ENCODE measurements at places on chromosomes 16 and 17.

- DNase-seq = no peak
Measured at GRCh38 chr16:13920510-13920818, 510 bp downstream of the ERCC4 start.

DNA sequence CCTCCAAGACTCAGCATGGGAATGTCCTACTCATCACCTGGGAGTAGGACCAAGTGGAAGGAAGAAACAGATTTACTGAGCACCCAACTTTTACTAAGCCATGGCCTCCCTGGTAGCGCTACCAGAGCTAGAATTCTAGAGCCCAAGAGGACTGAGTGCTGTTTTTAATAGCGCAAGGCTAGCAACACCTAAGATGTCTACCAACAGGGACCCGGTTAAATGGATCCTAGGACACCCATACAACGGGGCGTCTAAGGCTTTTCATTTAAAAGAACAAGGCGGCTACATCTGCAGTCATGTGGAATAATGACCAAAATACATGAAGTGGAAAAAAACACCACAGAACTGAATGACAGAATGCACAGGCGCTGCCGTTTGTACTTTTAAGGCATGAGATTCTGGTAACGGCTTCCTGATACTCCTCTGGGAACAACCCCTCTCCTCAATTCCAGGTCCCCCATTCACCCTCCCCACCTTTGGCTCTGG is 5.1 kb downstream of the GGA2 start:
- DNase-seq = no peak

DNA sequence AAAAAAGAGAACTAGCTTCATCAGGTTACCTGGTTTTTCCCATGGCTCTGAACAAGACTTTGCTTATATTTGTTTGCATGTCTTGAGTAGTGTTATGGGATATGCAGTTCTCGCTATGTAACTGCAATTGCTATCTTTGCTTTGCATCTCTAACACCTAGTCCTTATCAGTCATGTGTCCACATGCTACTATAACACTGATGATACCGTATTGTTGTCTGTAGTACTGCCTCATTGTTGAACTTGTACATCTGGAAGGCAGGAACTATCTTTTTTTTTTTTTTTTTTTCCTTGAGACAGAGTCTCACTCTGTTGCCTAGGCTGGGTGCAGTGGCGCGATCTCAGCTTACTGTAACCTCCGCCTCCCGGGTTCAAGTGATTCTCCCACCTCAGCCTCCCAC is 2.5 kb downstream of the PSME3 start:
- no peak for DNase-seq

DNA sequence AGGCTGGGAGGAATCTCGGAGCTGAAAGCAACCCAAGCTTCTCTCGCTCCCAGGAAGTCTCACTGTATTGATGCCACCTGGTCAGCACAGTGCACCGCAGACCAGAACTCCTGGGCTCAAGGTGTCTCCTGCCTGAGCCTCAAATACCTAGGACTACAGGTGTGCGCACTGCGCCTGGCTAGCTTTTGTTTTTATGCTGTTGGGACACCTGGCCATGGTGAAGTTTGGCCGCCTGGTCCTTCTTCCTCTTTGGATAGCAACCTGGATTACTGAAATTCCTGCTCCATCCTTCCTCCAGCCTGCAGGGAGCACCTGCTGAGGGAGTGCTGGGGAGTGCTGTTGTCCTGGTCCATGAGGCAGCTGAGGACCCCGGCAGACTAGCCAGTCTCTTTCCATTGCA is 56.6 kb downstream of the COTL1 start:
- DNase-seq = no peak

GRCh38 chr17:28917029-28917428 is 14.2 kb upstream of the DHRS13 start:
- no peak for DNase-seq

DNA sequence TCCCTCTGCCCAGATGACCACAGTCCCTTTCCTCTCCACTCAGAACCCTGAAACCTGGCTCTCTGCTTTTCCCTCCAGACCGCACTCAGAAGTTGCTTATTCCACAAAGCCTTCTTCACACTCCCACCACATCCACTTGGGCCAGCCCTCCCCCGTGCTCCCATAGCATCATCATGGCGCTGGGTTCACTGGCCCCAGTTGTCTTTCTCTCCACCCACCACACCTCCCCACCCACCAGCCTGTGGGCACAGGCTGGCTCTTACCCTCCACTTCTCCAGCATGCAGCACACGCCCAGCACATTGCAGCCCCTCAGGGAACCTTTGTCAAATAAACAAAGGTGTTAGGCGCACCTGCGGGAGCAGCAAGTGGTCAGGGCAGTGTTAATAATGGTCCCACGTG is 130.0 kb downstream of the KATNIP start:
- no peak for DNase-seq

DNA sequence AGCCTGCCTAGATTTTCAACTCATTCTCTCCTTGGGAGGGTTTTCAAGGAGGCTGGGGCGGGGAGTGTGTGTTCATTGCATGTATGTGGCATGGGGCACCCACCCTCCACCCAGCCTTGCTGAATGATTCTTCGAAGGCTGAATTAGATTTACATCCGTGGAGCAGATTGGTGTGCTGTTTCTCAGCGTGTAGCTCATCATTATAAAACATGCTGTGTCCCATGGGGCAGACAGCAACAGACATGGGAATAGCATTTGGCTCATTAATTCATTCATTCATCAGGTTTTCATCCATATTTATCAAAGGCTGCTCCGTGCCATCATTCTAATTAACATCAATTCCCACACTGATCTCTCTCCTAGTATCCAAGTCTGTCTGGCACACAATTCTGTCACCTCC is 10.6 kb upstream of the CD300A start:
- DNase-seq = no peak

GRCh38 chr16:4067262-4068001 is 48.8 kb downstream of the ADCY9 start:
- DNase-seq = no peak

- no peak for DNase-seq
Measured at GRCh38 chr17:49438436-49439278, 24.0 kb upstream of the PHB1 start.

DNA sequence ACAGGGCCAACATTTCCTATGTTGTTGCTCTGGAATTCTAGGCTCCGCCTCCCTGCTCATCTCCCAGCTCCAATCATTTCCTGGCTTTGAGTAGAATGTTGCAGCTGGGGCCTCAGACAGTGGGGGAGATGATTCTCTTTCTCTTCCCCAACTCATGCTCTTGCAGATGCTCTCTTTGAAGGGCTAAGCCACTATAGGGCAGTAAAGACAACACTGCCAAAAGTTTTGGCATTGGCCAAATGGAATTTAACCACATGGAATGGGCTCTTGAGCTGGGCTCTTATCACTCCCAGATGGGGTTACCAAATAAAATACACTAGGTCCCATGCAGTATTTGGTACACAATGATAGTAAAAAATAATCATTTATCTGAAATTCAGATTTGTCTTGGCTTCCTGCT is 19.6 kb upstream of the EFCAB13 start:
- DNase-seq = no peak

GRCh38 chr17:40352779-40353394 is 11.7 kb downstream of the GJD3 start:
- DNase-seq = no peak

GRCh38 chr17:74923538-74924249 is 379 bp upstream of the OTOP2 start:
- DNase-seq = peak; percentile 64

- DNase-seq = no peak
Measured at GRCh38 chr16:16009401-16009800, 60.0 kb downstream of the ABCC1 start.

DNA sequence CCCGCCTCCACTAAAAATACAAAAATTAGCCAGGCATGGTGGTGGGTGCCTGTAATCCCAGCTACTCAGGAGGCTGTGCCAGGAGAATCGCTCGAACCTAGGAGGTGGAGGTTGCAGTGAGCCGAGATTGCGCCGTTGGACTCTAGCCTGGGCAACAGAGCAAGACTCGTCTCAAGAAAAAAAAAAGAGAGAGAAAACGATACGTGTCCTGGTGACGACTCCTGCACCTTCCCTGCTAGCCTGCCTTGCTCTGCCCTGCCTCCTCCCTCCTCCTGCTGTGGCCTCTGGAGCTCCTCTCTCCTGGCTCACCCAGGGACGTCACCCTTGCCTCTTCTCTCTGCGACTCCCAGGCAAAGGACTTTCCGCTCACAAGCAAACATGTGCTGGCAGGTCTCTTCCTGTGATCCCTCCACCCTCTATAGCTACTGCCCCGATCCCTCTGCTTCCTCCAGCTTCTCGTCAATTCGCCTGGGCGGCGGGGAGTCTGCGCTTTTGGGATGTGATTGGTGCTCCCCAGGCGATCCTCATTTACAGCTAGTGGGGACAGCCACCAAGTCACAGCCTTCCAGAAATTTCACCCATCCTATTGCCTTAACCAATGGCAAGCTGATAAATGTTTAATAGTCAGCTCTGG is 25.5 kb upstream of the CBX4 start:
- no peak for DNase-seq

DNA sequence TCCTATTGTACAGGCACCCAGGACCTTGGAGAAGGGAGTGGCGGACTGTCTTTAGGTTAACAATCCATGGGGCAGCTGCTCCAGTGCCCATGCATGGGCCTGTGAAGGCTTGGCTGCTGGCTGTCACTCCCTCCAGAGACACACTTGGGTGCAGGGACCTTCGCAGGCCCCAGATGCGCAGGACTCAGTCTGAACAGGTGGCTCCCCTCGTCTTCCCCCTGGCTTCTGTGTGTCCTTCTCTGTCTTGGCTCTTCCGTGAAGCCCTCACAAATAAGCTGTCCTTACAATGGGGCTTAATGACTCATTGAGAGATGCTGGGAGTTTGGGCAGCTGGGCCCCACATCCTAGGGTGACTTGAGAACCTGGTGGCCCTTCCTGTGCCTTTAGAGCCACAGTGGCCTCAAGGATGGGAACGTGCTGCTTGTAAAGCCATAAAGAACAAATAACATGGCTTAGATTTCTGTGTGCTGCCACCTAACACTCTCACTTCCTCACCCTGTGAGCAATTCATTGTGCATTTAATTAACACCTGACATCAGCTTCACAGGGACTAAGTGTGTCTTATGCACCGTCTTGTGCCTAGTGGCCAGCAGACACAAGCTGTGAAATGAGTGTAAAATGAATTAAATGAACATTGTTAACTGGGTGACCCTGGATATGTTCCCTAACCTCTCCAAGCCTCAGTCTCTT is 340.7 kb downstream of the SNX29 start:
- no peak for DNase-seq

GRCh38 chr16:11316331-11317015 is 28.8 kb upstream of the RMI2 start:
- no peak for DNase-seq

- no peak for DNase-seq
Measured at GRCh38 chr16:8951447-8952280, 12.0 kb downstream of the USP7 start.

DNA sequence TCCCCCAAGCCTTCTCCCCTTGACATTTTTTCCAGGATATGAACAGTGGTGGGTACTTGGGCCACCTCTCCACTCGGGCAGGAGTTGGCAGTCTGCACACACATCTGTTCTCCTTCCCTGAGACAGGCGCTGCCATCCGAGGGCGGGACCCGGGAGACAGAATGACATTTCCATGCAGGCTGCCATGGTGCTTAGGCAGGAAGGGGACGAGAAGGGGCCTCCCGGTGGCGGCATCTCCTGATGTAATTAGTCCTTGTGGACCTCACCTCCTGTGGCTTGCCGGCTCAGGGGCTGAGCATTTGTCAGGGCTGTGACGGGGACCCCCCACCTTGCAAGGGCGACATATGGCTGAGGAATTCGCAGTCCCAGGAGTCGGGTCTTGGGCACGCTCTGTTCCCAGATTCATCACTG is 197.2 kb downstream of the FOXL1 start:
- DNase-seq = no peak

DNA sequence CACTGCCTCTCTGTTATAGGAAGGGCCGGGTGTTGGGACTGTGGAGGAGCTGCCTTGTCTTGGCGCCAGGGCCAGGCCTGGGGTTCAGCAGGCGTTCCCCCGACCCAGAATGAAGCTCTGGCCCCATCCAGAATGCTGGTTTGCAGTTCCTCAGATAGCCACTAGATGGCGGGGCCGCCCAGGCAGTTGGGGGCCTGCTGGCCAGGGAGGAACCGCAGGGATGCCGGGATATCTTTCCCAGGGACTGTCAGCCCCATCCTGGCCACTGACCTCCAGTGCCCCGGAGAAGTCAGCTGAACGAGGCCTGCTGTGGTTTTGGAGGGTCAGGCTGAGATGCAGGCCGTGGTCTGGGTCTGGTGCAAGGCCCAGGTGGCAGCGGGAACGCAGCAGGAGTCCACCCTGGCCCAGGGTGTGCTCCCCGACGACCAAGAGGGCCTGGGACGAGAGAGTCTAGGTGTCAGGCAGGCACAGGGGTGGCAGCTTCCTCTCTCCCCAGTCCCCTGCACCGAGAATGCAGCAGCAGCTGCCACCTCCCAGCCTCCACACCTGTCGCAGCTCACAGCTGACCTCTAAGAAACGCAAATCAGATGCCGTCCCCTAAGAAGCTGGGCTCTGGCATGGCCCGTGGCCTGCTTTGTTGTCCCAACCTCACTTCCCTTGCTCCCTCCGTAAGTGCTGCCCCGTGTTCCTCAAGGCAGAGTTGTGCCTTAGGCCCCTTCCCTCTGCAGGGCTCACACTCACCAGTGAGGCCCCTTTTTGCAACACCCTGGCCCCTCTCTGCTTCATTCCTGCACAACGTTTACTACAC is 51.2 kb downstream of the RMI2 start:
- DNase-seq = peak; percentile 84

- DNase-seq = no peak
Measured at GRCh38 chr17:61980535-61980934, 52.8 kb upstream of the INTS2 start.

DNA sequence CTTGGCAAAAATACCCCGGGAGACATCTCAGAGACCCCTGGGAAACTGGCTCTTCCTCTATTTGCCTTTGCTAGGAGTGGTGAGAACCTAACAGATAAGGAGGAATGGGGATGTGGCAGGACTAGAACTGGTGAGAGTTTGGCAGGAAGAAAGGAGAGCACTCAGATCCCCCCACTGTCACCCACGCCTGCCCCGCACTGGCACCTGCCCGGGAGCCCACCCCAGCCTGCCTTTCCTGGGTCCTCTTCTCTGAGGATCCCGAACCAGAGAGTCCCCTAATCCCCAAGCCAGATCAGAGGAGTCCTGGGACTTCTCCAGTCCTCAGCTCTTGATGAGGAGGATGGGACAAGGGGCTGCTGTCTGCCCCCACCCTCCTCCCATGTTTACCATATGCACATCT is 3.7 kb downstream of the KCNH6 start:
- no peak for DNase-seq

- DNase-seq = no peak
Measured at GRCh38 chr17:82153295-82153691, 55.3 kb upstream of the FASN start.

DNA sequence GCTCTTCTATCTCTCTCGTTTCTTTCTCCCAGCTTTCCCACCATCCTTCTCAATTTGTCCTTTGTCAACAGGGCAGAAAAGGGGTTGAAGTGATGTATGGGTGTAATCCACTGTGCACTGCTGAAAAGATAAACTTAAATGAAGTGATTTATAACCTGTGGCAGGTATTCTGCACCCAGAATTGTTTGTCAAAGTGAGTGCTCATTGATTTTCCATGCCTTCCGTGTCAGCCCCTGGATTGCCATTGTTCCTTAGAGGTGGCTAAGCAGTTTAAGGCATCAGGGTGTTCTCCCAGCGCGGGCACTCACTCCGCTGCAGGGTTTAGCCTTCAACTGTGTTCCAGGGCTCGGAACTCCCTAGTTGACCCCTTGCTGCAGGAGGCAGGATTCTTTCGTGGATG is 82.9 kb downstream of the PITPNC1 start:
- peak; percentile 28 for DNase-seq

Measured in activated naive CD4-positive, alpha-beta T cell treated with anti-CD3 and anti-CD28 coated beads, Interleukin-2, amount 50 U/mL, for 72 hours (primary cell).